ENCODE measurements at places on chromosomes 3 and 15. TPM values are rescaled to one million over a fixed set of nuclear protein-coding genes. Genes with fewer than 3 reads are reported as not detected.

Gene STRIT1
- not detected for total RNA-seq

Gene IL17RE
- total RNA-seq = 1.7 TPM

Gene GOLGA6A
- 0.09 TPM for total RNA-seq

Gene NANOGP8
- not detected for total RNA-seq

Gene LDHAL6B
- total RNA-seq = not detected

Gene RAP2B
- 7.7 TPM for total RNA-seq

Gene IMPG2
- not detected for total RNA-seq

Gene ARPP21
- 0.11 TPM for total RNA-seq

Gene SEMA3F
- total RNA-seq = 20.9 TPM

Gene SLC28A2
- total RNA-seq = not detected

Gene BUB1B
- total RNA-seq = 23.2 TPM

Gene GRAMD1C
- 0.46 TPM for total RNA-seq

Gene UQCC5
- total RNA-seq = 63.3 TPM

Gene TTLL13
- total RNA-seq = 0.57 TPM

Gene PLA1A
- total RNA-seq = 0.25 TPM

Gene TRIP4
- 26.0 TPM for total RNA-seq

All from A549 treated with AZD2906 at 1 μM for 4 hours (cell line).